Neuronal stem cell (in vitro differentiated cells): ENCODE measurements at places on chromosomes 1 and 21.

DNA sequence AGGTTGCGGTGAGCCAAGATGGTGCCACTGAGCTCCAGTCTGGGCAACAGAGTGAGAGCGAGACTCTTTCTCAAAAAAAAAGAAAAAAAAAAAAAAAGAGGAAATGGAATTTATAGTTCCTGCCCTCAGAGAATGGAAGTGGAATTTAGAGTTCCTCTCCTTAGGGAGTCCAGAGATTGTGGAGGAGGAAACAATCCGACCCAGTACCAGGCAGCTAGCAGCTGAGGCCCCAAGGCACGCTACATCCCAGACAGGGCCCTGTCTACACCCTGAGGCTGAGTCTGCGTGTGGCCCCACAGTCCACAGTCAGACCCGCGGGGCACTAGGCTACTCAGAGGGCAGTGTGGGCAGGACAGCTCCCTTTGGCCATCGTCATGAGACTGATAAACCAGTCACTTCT is 1.9 kb upstream of the MFN2 start:
- no peak for DNase-seq

- no peak for DNase-seq
These were observed 19.3 kb downstream of the TAL1 start for GRCh38 chr1:47212636-47213229.

GRCh38 chr1:32014199-32014947 is 705 bp downstream of the KHDRBS1 start:
- peak; percentile 20 for DNase-seq

DNA sequence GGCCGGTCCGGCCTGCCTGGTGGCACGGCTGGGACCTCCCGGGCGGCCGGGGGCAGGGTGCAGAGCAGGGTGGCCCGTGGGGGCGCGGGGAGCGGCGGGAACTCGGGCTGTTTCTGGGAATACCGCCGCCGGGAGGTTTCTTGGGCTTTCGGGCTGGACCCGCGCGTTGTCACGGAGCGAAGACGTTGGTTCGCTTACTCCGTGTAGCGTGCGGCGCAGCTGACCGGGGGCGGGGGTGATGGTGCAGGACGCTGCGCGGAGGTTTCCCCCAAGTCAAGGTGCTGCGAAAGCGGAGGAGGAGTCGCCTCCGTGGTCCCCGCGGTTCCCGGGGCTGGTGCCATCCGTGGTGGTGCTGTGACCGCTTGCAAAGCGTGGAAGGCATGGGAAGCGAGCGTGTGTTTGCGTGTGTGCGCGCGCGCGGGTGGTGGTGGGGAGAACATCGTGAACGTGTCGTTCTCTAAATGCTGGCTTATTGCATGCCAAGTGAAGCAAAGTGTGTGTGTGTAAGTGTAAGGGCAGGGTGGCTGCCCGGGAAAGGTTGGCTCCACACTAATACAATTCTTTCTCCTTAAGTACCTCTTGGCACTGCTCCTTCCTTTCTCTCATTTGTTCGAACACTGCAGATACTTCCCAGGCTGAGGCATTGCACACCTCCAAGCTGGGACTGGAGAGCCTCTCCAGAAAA is 1.1 kb downstream of the RYR2 start:
- peak; percentile 26 for DNase-seq

- no peak for DNase-seq
These were observed 5.9 kb upstream of the PIGR start for GRCh38 chr1:206952171-206952570.

- DNase-seq = no peak
These were observed 322.8 kb downstream of the KCTD3 start for GRCh38 chr1:215889871-215890270.

DNA sequence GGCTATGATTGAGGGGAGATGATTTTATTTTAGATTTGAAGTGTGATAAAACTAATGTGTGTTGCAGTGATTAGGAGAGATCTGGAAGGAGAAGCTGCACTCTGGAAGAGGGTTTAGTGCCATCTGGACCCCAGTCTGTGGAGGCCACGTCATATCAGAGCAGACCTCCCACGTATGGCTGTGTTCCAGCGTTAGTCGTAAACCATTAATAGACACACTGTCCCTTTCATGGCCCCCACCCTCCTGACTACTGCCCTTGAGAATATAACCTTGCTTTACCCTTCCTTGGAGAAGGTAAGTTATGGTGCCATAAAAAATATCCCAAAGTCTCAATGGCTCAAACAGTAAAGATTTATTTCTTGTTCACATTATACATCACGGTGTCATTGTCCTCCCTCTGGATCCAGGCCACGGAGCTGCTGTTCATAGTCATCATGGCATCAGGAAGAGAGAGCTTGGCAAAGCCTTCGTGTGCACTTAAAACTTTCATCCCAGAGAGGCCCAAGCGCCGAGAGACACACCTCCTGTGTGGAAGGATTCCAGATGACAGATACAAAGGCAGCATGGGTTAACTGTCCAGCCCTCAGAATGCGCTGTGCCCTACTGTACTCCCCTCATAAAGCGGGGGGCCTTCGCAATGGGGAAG is 33.2 kb downstream of the RHOU start:
- no peak for DNase-seq

GRCh38 chr21:38989745-38990423 is 184.2 kb downstream of the ETS2 start:
- DNase-seq = peak; percentile 18

DNA sequence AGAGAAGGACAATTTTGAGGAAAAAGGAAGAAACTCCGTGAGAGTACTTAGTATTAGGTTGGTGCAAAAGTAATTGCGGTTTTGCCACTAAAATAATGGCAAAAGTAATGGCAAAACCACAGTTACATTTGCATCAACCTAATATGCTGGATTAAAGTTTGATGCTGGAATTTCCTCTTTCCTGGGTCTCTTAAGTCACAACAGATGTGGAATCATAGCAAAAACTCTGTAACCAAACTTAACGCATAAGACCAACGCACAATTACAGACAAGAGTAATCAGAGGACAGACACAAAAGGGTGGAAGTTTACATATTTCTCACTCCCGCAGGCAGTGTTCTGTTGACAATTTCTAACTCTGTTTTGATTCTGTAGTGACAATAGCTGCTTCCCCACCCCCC is 182.4 kb downstream of the BACH1 start:
- DNase-seq = no peak

- DNase-seq = no peak
These were observed 1893.8 kb downstream of the NCAM2 start for GRCh38 chr21:22892028-22892427.

GRCh38 chr21:37139902-37140301 is 66.8 kb downstream of the TTC3 start:
- DNase-seq = peak; percentile 81

DNA sequence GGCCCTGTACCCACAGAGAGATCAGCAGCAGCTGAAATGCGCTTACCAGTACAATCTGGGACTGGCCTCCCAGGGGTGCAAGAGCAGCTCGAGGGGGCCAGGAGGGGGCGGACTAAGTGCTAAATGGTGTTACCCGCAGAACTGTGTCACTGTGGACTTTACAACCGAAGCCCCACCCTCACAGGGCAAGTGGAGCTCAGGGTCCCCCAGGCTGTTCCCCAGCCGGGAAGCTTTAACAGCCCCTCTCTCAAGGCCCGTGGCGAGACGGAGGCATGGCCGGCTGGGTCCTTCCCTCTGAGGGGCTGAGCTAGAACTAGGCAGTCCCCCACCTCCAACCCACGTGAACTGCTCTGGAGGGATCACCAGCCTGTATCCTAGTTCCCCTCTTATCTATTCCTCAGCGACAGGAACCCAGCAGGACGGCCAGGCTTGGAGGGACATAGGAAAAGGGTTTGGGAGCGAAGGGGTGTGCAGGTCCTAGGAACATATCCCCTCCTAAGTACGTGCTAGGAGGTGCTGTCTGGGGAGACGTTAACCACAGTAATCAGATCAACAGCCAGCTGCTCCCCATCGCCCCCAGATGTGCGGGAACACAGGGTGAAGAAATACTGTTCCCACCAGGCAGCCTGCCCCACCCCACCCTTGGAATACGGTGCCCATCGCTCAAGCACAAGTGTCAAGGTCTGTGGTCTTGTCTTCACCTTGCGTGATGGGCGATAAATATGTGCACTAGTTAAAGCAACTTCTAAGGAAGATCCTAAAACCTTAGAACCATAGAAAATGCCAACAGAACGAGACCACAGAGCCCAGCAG is 24.4 kb downstream of the ZBTB17 start:
- DNase-seq = no peak

DNA sequence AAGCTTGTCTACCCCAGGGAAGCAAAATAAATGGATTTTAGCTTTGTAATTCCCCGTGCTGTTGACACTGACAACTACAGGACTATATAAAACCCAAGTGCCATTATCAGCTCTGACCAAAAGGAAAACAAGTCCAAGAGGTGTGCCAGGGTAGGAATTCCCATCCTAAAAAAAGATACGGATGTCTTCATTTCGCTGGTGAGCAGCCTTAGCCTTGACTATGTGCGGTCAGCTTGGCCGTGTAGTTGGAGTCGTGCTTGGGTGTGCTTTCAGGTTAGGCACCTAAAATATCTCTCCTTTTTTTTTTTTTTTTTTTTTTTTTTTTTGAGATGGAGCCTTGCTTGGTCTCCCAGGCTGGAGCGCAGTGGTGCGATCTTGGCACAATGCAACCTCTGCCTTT is 28.9 kb upstream of the ACTN2 start:
- DNase-seq = no peak

DNA sequence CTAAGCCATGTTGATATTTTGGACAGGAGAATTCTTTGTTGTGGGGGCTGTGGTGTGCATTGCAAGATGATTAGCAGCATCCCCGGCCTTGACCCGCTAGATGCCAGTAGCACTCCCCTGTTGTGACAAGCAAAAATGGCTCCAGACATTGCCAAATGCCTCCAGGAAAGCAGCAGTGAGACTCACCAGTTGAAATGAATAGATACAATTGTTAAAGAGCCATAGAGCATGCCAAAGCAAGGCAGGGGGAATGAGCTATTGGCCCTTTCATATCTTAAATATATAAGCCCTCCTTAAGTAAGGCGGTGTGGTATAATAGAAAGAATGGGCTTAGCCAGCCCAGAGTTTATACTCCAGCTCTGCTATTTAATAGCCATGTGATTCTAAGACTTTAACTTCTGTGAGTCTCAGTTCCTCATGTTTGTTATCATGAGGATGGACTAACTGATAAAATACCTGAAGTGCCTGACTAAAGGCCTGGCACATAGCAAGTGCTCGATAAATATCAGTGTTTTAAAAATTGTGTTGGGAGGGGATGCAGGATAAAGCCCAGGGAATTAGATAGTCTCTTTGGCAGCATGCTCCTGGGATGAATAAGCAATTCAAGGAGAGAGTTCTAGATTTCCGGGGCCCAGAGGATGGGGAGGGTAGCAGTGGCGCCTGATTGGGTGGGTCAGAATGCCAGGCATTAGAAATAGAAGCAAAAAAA is 21.1 kb upstream of the RGS4 start:
- DNase-seq = no peak

DNA sequence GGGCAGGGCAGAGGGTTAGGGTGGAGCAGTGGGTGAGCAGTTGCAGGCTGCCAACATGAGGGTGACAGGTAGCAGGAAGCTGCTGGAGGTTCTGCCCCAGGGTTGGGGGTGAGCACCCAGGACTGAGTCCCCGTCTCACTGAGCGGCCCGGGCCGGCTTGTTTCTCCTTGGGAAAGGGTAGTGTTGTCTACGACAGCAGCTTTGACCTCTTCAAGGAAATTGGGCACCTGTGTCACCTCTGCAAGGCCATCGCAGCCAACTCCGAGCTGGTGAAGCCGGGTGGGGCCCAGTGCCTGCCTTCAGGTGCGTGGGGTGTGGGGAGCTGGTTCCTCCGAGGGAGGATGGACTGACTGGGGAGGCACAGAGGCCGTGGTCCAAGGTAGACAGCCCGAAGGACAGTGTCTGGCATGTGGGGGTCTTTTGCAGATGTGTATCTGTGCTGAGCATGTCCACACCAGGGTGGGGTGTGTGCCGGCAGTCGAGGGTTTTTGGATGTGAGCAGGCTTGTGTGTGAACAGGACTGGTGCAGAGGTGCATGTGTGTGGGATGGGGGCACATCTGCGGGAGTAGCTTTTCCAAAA is 51.9 kb downstream of the DISP3 start:
- DNase-seq = no peak

DNA sequence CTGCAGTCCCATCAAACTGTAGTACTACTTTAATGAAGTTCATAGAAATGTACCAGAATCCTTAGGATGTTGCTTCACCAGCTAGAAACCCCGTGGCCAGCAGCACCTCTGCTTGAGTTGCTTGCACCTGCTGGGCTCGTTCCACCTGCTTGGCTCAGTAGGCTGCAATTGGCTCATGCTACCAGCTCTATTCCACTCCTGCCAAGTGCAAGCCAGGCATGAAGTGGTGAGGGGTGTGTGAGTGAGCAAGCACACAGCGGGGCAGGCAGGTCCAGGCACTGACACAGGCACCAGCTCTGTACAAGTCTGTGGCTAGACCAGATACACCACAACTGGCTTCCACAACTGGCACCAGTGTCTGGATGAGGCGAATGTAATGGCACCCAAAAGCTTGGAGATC is 209.9 kb downstream of the AMY1C start:
- DNase-seq = no peak

- no peak for DNase-seq
These were observed 127.9 kb downstream of the GLUL start for GRCh38 chr1:182263706-182264105.

GRCh38 chr21:33951276-33952178 is 35.9 kb upstream of the ATP5PO start:
- DNase-seq = no peak

DNA sequence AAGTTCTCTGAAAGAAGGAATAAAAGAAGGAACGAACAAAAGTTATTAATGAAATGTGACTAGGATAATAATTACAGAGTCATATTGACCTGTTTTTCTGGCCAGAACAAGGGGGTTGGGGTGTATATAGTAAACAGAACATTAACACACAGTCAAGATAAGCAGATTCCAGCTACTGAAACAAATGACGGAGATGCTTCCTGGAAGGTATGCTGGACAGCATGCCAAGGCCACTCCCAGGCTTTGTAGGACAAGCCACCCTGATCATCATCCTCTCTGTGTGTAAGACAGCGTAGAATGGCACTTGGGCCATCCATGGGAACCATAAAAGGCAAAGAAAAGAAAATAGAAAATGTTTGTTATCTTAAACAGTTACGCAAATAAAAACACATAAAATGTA is 120.7 kb downstream of the TGFBR3 start:
- DNase-seq = no peak

GRCh38 chr1:210292231-210292871 is 36.4 kb upstream of the HHAT start:
- DNase-seq = peak; percentile 90

DNA sequence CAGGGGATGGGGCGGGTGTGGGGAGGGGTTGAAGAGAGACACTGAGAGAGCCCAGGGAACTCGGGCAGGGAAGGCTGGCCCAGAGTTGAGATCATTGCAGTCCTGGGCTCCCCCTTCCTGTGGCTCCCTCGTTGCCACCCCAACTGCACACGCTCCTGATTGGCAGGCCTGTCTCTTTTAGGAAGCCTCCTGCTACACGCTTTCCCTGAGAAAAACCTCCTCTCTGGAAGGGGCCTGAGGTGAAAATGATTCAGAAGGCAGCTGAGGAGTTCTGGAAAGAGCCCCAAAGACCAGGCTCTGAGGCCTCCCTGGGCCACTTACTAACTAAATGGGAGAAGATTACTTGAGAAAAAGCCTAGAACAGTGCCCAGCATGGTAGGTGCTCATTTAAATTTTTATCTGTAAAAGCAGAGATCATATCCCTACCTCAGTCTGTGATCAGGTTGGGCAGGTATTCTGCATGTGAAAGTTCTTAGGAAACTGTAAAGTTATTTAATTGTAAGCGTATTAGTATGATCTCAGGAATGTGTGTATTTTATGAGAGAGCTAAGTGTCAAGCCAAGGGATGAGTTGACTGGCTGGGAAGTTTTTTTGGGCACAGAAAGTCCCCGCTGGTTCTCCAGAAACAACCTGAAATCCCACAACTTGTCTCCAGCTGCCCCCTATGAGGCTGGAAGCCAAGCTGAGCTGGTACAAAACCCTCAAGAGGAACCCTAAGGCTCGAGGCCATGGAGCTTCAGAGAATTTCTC is 65.2 kb upstream of the EPS8L3 start:
- no peak for DNase-seq

- DNase-seq = no peak
These were observed 138.8 kb downstream of the HHAT start for GRCh38 chr1:210467440-210468043.
